ENCODE measurements at places on chromosomes 6 and 20.

GRCh38 chr6:131917763-131918649 lies 33.2 kb downstream of the CCN2 start:
- peak; percentile 32 for DNase-seq

- DNase-seq: peak; percentile 92
These were observed at the start of gene EZR for GRCh38 chr6:158819213-158819976. Gene EZR (minus strand): TSS chr6:158819368. CDS start chr6:158818093, 1,275 bp downstream.

DNA sequence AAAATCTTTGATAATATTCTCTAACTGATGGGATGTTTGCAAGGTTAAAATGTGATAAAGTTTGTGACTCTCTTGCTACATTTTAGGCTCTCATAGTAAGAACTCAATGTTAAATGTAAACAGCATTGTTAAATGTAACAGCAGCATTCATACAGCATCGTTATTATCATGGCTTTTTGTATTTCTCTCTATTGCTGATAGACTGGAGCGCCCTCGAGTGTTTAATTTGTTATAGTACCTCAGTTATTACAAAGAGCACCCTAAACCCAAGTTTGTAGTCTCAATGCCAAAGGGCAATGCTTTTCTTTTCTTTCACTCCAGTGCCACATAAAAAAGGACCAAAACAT lies 14.9 kb upstream of the TTPAL start:
- no peak for DNase-seq

GRCh38 chr20:59748619-59749191 lies 144.4 kb downstream of the PHACTR3 start:
- no peak for DNase-seq

GRCh38 chr6:84835340-84835739 lies 70.9 kb upstream of the TBX18 start:
- no peak for DNase-seq

- DNase-seq: no peak
These were observed 75.9 kb downstream of the GFOD1 start for GRCh38 chr6:13411484-13411883.

GRCh38 chr6:54282186-54282585 lies 26.1 kb upstream of the TINAG start:
- no peak for DNase-seq

DNA sequence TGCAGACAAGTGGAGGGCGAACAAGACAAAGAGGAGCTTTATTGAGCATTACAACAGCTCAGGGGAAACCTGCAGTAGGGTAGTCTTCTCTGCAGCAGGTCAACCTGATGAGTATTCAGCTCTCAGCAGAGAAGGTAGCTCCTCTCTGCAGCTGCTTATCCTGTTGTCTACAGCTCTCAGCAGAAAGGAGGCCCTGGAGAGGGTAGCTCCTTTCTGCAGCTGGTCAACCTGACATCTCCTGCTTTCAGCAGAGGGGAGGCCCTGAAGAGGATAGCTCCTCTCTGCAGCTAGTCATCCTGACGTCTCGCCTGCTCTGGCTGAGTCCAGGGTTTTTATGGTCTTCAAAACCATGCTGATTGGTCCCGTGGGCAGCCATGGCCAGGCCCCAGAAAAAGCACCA lies 113.6 kb downstream of the CD24 start:
- DNase-seq: no peak

DNA sequence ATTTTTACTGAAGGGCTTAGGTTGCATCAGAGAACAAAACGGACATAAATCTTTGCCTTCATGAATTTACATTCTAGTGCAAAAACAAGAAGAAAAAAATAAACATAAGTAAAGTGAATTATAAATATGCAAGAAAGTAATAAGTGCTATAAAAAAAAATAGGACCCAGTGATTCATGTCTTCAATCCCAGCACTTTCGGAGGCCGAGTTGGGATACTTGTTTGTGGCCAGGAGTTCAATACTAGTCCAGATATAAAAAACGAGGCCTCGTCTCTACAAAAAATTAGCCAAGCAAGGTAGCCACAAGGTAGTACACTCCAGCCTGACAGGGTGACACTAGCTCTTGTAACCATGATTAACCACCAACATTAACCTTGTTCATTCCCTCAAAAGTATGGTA lies 193.5 kb downstream of the SIM1 start:
- DNase-seq: no peak
